ENCODE measurements at places on chromosomes 5 and 9.
A peak's percentile ranks its signal among the peaks of the same experiment; 100 is the strongest.

DNA sequence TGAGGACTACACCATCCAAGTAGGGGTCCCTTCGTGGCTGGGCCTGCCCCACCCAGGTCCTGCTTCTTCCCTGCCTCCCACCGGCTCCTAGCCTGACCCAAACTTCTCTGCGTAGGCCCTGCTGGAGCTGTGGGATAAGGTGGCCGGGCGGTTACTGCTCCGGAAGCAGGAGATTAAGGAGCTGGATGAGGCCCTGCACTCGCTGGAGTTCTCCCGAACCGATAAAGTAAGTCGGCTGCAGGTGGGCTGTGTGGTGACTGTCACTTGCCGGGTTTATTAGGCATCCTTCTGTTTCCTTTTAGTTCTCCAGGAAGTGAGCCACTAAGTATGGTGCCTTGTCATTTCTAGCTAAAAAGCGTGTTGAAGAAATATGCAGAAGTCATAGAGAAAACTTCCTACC is 7.0 kb downstream of the CCDC180 start:
- no peak for DNase-seq

DNA sequence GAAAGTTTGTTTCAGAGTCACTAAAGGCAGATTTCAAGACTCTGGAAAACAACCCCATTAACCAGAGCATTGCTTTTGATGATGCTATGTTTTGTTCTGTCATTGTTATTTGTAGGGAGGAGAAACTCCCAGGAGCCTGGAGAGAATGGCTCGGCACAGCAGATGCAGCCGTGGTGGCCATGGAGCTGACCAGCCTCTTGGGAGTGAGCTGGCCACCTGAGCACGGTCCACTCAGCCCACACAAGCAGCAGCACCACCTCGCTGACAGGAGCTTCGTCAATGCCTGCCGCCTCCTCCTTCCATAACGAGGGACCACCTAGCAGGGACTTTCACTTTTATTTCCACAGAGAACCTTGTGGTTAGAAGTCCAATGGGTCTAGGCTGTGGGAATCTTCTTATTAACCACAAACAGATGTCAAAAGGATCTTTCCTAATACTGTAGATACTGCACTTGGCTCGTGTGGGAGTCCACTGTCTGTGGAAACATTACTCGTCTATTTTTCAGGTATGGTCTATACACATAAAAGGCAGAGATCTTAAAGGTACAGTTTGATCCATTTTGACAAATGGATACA is 21.0 kb upstream of the SMIM32 start:
- DNase-seq: no peak

DNA sequence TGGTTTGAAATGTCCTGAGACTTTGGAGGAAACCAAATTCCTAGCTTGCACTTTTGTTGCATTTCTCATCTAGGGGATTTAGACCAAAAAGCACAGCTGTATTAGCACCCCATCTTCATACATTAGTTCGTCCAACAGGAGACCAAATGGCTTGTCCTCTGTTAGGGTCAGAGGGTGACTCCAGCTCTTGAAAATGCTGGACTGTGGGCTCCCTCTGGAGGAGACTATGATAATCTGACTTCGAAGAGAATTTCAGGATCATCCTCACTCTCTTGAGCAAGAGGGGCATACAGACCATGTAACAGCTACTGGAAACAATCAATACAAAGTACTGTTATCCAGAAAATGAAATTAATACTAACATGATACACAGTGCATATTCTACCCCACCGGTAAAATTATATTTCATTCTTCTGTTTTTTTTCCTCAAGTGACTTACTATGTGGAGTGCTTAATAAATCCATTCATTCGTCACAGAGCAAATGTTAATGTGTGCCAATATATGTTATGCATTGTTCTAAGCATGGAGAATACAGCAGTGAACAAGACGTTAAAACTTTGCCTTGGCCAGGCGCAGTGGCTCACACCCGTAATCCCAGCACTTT is 63.7 kb upstream of the PPP2CA start:
- DNase-seq: peak; percentile 62

- DNase-seq: no peak
Measured at GRCh38 chr5:89988129-89988810, 421.3 kb downstream of the CETN3 start.

Data from hepatic stellate cell (primary cell).